NCI-H2171 (cell line): ENCODE measurements at places on chromosomes 5 and 9.
A peak's percentile ranks its signal among the peaks of the same experiment; 100 is the strongest.

GRCh38 chr5:133112026-133112660, 60.3 kb downstream of the HSPA4 start:
- DNase-seq = no peak

GRCh38 chr9:118686959-118687358, 682.3 kb downstream of the BRINP1 start:
- DNase-seq = no peak

GRCh38 chr9:111037708-111038330, 451 bp downstream of the LPAR1 start:
- peak; percentile 15 for DNase-seq

DNA sequence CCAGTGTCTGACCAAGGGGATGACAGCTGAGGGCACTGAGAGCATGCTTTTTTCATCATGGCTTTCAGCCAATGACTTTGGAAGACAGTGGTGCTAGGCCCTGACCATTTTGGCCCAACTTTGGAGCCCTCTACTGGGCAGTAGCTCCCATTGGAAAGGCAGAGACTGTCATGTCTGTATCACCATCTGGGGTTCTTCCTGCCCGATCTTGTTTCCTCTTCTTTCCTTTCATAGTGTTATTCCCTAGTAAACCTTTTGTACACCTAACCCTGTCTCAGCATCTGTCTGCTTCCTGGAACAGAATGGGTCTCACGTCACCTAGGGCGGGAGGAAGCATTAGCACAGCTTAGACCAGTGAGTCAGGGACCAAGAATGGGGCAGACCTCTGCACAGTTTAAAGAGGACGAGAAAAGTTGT, 97.4 kb upstream of the MAST4 start:
- DNase-seq = no peak

DNA sequence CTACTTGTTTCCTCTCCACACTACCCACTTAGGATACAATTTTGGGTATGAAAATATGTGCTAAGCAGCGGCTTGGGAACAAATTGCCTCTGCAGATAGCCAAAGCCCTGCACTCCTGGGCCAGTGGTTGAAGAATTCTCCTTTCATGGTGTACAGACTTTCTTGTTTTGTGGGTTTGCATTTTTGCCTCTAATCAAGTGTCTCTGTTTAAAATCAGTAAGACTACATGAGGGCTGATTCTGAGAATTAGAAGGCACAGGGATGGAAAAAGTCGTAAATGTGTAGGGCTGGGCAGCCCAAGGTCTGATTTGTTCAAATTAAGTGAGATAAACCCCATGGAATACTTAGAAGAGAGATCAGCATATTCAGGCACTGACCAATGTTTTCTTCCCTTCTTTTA, 103.7 kb upstream of the CD180 start:
- no peak for DNase-seq

DNA sequence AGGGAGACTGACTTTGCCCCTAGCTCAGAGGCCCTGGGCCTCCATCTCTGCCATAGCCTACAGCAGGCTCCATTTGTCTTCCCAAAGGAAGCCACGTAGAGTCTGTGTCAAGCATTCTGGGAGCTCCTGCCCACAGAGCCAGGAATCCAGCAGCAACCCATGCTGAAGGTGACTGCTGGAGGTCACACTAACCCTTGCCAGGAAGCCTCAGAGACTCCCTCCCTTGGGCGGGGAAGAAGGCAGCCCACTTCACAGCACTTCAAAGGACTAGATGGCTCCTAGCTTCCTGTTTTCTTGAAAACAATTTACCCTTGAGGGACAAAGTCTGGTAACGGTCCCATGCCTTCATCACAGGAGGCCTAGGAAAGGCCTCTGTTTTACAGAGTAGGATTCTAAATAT, 1.7 kb downstream of the CKMT2 start:
- DNase-seq = no peak

DNA sequence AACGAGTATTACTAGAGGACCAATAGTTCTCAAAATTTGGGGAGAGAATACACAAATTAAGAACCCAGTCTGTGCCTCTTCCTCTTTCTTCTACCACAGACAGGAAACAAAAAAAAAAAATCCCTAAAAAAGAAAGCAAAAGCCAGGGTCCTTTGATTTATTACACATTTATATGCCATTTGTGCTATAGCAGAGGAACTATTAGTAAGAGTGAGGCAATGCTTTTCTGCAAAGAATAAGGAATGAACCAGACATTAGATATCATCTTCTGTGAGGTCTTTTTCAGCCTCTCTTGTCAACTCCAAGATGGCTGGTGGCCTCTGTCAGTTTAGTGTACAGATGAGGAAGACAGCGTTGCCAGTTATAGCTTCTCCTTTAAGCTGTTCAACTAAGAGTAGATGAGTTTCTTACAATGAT, 127.6 kb downstream of the RFX3 start:
- DNase-seq = no peak

GRCh38 chr5:32233696-32234447, 59.8 kb upstream of the GOLPH3 start:
- DNase-seq = no peak

DNA sequence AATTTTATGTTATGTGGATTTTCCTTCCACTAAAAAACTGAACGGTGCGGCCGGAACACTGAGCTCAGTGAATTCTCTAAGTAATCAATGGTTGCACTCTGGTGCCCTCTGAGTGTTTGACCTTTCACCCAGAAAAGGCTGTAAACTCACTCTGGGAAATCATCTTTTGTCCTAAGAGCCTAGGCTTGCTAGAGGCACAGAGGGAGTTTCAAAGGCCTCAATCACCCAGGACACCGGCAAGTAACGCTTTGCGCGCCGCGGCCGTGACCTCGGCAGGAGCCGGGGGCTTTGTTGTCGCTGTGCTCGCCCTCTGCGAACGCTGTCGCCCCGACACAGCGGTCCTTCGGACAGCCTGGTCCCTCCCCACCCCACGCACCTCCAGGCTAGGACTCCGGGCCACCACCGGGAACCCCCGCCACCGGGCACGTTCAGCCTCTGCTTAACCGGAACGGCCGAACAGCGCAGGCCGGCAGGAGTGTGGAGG, 703 bp downstream of the ISCA1 start:
- DNase-seq = no peak

DNA sequence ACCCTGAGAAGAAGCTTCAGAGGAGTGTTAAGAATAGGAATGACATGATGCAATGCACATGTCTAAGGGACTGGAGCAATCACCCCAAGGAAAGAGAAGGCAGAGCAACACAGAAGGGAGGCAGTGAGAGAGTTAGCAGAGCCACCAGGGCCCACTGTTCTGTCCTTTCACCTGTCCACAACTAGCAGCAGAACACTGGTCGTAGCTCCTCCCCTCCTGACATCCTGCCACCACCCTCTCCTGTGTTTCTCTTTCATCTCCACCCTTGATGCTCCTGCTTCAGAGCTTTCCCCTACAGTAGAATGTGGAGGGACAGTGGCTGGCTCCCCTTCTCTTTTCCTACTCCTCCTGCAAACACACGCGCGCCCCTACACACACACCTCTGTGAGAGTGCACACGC, 483.4 kb upstream of the KIF2A start:
- DNase-seq = no peak

- no peak for DNase-seq
Observed at GRCh38 chr5:178442405-178443257, 147.6 kb downstream of the COL23A1 start.

- no peak for DNase-seq
Observed at GRCh38 chr5:68345582-68345981, 130.0 kb downstream of the PIK3R1 start.

DNA sequence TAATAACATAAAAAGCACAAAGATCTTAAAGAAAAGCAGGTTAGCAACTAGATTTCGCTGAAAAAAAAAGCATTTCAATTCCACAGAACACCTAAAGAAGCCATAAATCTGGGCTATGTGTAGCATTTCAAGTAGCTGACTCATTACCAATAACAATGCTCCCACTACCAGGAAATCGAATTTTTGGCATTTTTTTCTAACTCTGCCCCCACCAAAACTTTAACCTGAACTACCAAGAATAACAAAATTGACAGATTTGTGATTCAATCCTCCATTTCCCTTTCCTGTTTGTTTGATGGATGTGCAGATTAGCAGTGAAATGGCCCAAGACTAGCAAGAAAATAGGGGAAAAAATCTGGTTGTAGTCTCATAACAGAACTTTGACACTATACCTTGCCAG, 180.2 kb downstream of the RASEF start:
- DNase-seq = no peak

DNA sequence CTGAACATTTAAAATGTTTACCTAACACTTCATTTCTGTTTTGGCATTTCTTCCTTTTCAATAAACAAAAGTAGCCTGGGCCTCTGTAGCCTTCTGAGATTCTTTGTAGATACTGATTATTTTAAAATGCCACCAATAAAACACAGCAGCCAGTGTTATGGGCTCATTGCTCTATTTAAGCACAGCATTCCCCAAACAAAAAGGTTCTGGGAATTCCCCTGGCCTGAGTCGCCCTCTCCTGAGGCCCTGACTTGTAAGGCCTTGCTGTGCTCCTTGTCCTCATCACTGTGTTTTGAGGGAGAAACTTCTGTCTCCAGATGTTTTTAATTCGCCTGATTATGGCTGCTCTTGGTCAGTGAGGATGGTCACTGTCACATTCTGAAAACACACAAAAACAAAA, 33.0 kb upstream of the CTXN3 start:
- no peak for DNase-seq

DNA sequence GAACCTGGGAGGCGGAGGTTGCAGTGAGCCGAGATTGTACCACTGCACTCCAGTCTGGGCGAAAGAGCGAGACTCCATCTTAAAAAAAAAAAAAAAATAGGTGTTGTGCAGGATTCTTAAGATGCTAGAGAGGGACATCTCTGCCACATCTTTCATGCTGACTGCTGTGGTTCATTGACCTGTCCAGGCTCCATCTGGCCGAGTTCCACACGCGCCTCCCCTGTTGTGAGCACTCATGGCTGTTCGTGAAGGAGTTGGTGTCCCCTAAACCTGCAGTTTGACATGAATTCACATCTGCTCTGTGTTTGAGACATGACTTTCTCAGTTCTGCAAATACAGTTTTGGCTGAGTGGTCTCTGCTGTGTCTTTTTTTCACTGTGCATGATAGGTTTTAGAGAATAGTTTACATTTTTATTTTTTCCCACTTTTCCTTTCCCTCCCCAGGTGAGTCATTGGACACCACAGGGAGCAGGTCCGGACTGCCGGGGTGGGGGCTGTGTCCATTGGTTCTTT, 5.3 kb downstream of the NXNL2 start:
- DNase-seq = no peak

- DNase-seq = no peak
Observed at GRCh38 chr5:111603446-111603827, 91.1 kb upstream of the STARD4 start.

GRCh38 chr5:14237317-14238086, 94.4 kb downstream of the TRIO start:
- no peak for DNase-seq

- no peak for DNase-seq
Observed at GRCh38 chr9:20623021-20623747, 885 bp upstream of the MLLT3 start.

GRCh38 chr5:32710550-32711361, at the start of gene NPR3:
Gene NPR3, plus strand, starts transcription at chr5:32711321. Its CDS starts 456 bp downstream, at chr5:32711777.
- no peak for DNase-seq

DNA sequence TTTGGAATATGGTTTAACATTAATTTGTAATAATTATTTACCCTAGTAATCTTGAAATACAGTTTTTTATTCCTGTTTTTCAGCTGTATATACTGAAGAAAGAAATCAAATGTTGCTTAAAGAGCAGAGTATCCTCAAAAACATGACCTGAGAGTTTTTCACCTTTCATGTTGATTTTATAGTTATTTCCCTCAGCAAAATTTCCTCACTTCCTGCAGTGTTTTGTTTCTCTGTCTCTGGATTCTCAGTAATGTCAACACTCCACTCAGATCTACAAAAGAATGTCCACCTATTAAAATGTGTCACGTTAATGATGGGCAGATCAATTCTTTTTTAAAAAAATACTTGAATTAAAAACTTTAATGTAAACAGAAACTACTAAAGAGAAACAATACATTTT, 398.3 kb downstream of the ANXA1 start:
- no peak for DNase-seq

- no peak for DNase-seq
Observed at GRCh38 chr5:9570876-9571275, 25.0 kb upstream of the SEMA5A start.

DNA sequence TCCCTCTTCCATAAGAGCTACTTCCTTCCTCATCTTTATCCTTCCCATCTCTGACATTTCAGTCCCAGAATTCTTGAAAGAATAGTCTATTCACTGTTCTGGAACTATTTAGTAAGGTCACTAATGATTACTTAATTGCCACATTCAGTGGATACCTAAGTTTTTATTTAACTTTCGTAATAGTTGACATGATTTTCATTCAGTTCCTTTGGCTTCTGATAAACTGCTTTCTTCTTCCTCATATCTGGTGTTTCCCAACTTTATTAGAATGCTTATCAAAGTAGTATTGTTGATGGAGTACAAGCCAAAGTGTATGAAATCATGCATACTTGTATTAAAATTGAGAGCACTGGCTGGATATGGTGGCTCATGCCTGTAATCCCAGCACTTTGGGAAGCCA, 10.8 kb downstream of the UBE2D2 start:
- DNase-seq = no peak

- no peak for DNase-seq
Observed at GRCh38 chr5:36880761-36881160, 4.2 kb downstream of the NIPBL start.

DNA sequence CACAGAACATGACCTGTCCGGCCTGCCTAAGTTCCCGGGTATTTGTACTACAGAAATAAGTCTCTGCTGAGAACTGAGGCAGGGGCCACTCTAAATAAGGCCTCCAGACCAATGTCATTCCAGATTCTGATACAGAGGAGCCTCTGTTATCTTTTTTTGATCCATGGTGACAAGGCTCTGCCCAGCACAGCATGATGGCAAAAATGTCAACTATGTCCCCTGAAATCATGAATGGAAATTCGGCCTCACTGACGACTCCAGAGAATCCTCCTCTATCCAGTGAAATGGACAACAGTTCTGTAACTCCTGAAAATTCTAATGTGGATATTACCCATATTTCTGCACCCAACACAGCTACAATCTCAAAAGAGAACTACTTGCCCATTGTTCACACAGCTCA, 335.0 kb downstream of the DNAH5 start:
- no peak for DNase-seq

DNA sequence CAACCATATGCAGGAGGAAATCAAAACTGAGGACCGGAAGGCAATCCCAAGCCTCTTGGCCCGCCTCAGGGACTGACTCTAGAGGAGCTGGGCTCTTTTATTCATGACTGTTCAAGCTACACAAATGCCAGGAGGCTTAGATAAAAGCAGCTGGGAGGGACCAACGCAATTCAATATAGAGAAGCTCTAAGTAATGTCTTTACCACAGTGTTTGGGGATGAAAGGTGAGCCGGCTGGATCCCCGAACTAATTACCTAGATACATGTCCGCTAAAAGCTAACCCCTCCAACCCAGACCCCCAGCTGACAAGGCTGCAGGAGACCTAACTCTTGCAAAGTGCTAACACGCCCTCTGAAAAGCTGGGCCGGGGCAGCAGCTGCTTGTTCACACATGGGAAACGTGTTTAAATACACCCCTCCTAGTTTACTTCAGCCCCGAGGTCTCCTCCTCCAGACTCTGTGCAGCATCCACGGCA, 67.5 kb downstream of the TLE1 start:
- no peak for DNase-seq

GRCh38 chr5:179287631-179288030, 57.6 kb downstream of the ADAMTS2 start:
- DNase-seq = no peak

GRCh38 chr5:171308453-171309275, at the start of gene TLX3:
Gene TLX3, plus strand, starts transcription at chr5:171309248. Its CDS starts 118 bp downstream, at chr5:171309366.
- DNase-seq = peak; percentile 80
